Cerebellum (tissue), 4 donors: ENCODE measurements at places on chromosomes 12 and 14. TPM values are rescaled to one million over a fixed set of nuclear protein-coding genes. Genes with fewer than 3 reads are reported as not detected.
A peak's percentile ranks its signal among the peaks of the same experiment; 100 is the strongest.

GRCh38 chr14:98890556-98891340 is 381.2 kb downstream of the BCL11B start:
- DNase-seq, result no peak

GRCh38 chr14:35395283-35395682 is 9.3 kb downstream of the NFKBIA start:
- no peak for DNase-seq

GRCh38 chr12:79008591-79008990 is 144.0 kb downstream of the SYT1 start:
- DNase-seq, result peak; percentile 19

- no peak for DNase-seq
Observed at GRCh38 chr14:90273532-90273931, 17.2 kb downstream of the PSMC1 start.

DNA sequence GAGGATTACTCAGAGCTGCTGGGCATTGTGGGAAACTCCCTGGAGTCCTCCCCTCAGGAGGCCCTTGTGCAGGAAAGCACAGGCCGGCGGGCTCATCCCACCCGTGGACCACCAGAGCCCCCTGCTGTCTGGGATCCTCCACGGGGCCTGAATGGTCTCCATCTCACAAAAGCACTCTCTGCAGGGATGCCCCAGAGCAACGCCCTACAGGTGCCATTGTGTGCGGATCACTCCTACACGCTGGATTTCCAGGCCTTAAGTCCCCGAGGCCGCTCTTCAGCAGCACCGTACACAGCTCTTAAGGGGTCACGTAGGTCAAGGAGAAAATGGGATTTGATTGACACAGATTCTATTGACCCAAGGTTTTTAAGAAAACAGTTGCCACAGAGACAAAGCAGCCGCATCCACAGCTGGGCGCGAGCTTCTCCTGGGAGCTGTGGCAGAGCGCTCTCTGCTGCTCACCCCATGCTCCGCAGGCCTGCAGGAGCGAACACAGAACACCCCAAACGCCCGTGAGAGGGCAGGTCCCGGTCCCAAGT is 36.7 kb upstream of the RIMBP2 start:
- no peak for DNase-seq

GRCh38 chr12:70885956-70886355 is 34.6 kb downstream of the PTPRR start:
- peak; percentile 80 for DNase-seq

- DNase-seq, result no peak
Observed at GRCh38 chr12:83471341-83471740, 784.6 kb downstream of the TMTC2 start.

GRCh38 chr12:125406131-125406530 is 340.9 kb downstream of the AACS start:
- DNase-seq, result no peak

GRCh38 chr14:39145266-39145966 is 24.7 kb downstream of the TRAPPC6B start:
- no peak for DNase-seq

DNA sequence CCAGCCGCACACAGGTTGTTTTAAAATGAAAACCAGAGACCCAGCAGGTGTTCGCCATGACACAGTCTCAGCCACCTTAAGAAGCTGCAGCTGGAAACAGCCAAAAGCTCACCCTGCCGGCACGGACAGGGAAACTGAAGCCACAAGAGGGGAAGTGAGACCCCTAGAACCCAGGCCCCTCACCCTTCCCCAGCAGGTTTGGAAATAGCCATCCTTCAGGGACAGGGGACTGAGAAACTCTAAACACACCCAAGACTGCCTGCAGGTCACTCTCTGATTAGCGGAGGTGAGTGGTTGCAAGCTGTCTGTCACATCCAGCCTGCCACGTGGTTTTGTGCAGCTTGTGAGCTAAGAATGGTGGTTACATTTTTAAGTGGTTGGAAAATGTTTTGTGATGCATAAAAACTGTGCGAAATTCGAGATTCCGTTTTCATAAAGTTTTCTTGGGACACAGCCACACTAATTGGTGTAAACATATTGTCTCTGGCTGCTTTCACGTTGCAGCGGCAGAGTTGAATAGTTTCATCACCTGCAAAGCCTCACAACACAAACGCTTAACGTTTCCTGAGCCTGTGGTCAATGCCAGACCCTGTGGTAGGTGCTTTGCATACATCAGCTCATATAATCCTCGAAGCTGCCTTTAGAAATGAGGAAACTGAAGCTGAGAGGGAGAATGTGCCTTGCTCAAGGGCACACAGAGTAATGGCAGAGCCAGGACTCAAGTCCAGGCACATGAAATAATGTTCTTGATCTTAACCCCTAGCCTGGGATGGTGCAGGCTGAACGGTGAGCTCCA is 1.7 kb upstream of the SELPLG start:
- DNase-seq, result no peak

- DNase-seq, result no peak
Observed at GRCh38 chr12:18549598-18549997, 188.2 kb downstream of the PLCZ1 start.

GRCh38 chr12:128076188-128076587 is 190.8 kb upstream of the TMEM132C start:
- DNase-seq, result no peak

- no peak for DNase-seq
Observed at GRCh38 chr14:65101631-65102440, 481 bp downstream of the MAX start.

- no peak for DNase-seq
Observed at GRCh38 chr14:68140076-68140741, 320.6 kb downstream of the RAD51B start.

GRCh38 chr12:115984616-115985015 is 292.9 kb downstream of the MED13L start:
- no peak for DNase-seq

DNA sequence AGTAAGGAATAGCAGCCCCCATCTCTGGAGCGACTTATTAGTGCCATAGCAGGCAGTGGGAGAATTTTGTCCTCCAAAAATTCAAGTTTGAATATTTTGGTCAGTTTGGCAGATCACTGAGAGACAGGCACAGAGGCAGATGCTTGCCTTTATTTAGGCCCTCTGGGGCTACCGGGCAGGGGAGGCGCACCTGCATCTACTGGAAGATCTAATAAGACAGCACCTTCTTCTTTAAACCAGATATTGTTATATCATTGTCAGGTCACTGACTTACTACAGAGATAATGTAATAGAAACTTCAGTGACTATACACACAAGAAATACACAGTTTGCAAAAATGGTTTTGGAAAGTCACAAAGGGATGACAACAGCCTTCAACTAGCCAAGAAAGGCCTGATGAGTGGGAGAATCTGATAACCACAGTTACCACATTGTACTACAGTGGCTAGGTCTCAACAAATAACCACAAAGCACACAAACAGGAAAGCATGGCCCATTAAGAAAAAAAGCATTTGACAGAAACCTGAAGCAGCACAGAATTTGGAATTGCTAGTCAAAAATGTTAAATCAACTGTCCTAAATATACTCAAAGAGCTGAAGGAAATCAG is 56.8 kb downstream of the CDK17 start:
- no peak for DNase-seq

GRCh38 chr14:90607141-90607540 is 209.1 kb downstream of the TTC7B start:
- DNase-seq, result peak; percentile 81

- no peak for DNase-seq
Observed at GRCh38 chr14:22798528-22798927, 16.7 kb downstream of the SLC7A7 start.

DNA sequence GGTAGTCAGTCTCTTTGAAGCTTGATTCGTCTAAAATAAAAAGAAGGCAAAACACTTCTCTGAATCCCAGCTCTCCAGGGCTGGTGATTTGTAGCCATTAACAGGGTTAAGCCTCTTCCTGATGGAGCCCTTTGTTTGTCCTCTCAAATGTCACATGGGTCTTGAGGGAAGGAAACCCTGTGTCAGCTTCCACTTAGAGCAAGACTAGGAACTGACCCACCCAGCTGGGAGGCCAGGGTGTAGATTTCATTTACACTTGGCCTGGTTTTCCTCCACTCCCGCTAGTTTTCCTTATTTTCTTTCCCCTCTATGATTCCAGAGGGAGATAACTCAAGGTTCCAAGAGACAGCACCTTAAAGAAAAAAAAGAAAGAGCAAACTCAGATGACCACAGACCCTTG is 230.5 kb upstream of the EGLN3 start:
- DNase-seq, result no peak

DNA sequence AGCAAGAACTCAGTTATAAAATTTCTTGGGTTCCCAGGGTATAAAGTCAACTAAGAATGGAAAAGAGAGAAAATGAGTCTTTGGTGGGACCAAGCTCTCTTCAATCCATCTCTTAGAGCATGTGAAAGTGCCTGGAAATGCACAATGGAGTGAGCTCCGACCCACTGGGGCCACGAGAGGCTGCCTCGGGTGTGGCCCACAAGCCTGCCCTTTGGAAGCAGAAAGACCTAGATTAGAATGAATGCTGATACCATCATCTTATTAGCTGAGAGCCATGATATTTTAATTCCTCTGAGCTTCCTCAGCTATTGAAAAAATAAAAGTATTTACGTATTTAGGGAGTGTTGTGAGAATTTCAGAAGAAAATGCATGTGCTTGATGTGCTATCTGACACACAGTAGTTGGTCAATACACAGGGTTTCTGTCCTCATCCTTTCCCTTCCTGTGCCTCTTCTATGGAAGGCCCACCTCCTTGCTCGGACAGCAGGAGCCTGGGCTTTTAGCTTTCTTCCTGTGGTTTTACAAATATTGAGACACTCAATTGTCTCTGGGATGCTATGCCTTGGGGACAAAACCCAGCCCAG is 42.5 kb downstream of the VDR start:
- DNase-seq, result no peak

- DNase-seq, result no peak
Observed at GRCh38 chr14:96953087-96953874, 156.1 kb downstream of the VRK1 start.

DNA sequence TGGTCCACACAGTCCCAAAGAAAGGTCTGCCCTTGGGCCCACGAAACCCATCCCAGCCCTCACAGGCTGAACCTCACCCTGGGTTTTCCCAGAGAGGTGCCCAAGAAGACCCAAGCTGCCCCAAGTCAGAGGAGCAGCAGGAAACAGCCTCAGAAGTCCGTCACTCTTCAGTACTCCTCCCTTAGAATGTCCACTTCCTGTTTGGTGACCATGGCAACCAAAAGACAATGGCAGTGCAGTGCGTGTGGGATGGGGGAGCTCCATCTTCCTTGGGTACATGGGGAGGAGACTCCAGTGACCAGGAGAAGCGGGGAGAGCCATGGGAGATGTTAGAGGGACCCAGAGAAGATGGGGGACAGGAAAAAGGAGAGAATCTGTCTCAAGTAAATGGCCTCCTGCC is 11.3 kb downstream of the SELPLG start:
- no peak for DNase-seq

DNA sequence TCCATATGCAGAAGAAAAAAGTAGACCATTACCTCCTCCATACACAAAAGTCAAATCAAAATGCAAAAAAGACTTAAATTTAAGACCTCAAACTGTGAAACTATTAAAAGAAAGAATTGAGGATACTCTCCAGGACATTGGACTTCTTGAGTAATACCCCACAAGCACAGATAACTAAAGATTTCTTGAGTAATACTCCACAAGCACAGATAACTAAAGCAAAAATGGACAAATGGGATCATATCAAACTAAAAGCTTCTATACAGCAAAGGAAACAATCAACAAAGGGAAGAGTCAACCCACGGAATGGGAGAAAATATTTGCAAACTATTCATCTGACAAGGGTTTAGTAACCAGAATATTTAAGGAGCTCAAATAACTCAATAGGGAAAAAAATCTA is 427.9 kb downstream of the CCDC91 start:
- no peak for DNase-seq

- no peak for DNase-seq
Observed at GRCh38 chr12:1102791-1103450, 111.9 kb downstream of the ERC1 start.

DNA sequence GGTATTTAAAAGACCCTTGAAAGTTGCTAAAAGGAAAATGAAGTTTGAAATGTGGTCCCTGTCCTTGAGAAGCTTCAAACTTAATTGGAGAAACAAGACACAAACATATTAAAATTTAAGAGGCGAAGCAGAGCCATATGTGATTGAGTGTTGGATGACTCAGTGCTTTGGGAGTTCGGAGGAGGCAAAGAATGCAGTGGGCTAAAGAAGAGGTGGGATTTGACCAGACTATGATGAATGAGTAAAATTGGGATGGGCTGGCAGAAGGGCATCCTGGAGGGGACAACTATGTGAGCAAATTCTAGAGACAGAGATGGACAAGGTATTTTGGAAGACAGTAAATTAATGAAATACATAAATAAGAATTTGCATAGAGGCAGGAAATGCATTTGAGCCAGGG is 358.6 kb downstream of the EGLN3 start:
- no peak for DNase-seq

GRCh38 chr14:70901269-70901668 is 6.0 kb upstream of the PCNX1 start:
- DNase-seq, result no peak

DNA sequence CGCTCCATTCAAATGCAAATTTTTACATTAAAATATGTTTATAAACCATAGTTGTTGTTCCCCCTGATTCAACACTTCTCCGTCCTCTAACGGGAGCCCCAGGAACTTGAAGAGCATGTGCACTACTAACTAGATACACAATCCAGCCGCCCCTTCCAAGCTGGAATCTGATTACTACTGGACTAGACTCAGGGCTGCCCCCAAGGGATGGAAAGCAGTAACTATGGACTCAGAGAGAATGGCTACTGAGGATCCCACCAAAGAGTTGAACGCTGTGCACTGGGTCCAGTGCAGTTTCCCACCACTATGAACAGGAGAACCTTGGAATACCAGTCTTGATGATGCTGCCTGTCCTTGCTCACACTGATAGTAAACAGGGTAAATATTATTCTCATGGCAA is 48.6 kb upstream of the PCNX1 start:
- DNase-seq, result no peak

GRCh38 chr14:68950111-68950510 is 29.0 kb downstream of the ACTN1 start:
- DNase-seq, result no peak

MUCL1 gene
- not detected for total RNA-seq

DPY19L2 gene
- 43.7 TPM for total RNA-seq

SLC24A4 gene
- total RNA-seq, result 4.7 TPM

SERPINA9 gene
- total RNA-seq, result not detected

TEX52 gene
- not detected for total RNA-seq

SRGAP1 gene
- 39.0 TPM for total RNA-seq

PPP1R1A gene
- 12.8 TPM for total RNA-seq

MTHFD1 gene
- total RNA-seq, result 35.1 TPM

SLC38A4 gene
- 1.4 TPM for total RNA-seq

VCPKMT gene
- total RNA-seq, result 10.7 TPM

CTSG gene
- total RNA-seq, result not detected
